SJCRH30 (cell line): ENCODE measurements at places on chromosomes 13 and 19. TPM values are rescaled to one million over a fixed set of nuclear protein-coding genes. Genes with fewer than 3 reads are reported as not detected.

Gene CCL25
- total RNA-seq: not detected in 2 replicates

Gene SRRM5
- total RNA-seq: 0.10 and 0.12 TPM in 2 replicates

- DNase-seq: no peak
- H3K27ac ChIP-seq: no peak overlapping the region
- H3K27me3 ChIP-seq: no peaks in the 10 kb centered on the region
Measured at GRCh38 chr19:4430760-4431159, 26.8 kb downstream of the UBXN6 start.

Gene PSG2
- not detected in 2 replicates for total RNA-seq

Gene SBK3
- total RNA-seq: 0.30 and 0.87 TPM in 2 replicates

DNA sequence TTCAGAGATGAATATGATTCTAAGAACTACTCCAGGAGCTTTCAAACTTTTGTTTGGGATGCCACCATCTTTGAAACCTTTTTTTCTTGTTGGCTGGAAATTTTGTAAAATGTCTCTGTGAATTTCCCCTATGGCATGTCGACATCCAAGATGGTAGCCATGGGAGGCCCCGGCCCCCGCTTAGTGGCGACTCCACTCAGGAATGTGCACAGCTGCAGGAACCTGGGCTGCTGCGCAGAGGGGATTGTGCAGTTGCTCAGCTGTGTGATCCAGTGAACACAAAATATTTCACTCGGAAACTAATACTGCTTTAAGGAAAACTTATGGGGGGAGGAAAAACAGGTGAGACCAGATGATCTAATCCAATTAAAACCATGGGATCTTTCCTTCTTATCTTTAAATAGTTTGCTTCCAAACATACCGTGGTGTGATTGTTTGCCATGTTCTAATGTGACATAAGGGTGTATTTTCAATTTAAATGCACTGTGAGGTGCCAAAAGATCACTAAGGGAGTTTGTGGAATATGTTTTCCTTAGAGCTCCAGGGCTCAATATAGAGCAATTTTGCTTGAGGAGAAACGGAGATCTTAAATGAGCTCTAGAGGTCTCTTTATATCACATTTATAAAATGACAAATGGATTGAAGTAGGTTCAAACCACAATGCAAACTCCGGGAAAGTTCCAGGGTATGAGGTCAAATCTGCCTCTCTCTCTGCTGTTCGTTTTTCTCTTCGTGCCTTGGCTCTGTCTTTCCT is 497.7 kb downstream of the FGF9 start:
- H3K27ac ChIP-seq: peak overlapping the region; percentile 13; the same call in 1 of the 2 replicates

Gene NUP62
- total RNA-seq: 87.8 and 88.7 TPM in 2 replicates

Gene TSHZ3
- 52.5 and 55.3 TPM in 2 replicates for total RNA-seq

DNA sequence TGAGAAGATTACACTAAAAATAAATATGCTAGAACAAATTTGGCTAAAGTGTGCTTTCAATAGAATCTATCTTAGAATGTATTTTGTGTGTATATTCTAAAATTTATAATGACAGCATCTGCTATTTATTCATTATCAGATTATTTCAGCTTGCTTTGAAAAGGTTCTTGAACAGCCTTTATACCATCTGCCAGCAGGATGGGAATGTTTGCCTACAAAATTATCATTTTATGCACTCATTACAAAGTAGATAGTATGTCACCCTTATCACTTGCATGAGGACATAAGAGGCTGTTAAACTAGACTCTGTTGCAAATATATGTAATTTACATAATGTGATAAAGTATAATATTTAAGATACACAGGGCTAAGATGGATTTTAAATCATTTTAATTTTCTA is 1286.9 kb upstream of the PCDH20 start:
- H3K27ac ChIP-seq: no peak overlapping the region
- H3K36me3 ChIP-seq: no peaks in the 10 kb centered on the region; the same call in 1 of the 2 replicates
- DNase-seq: no peak
- no peaks in the 10 kb centered on the region for H3K27me3 ChIP-seq
- H3K4me1 ChIP-seq: 0 out of 2 replicates have a peak, but pooled peaks cover 5% of the 10 kb centered on the region
- H3K4me3 ChIP-seq: no peak overlapping the region
